GOT3 (cell line): ENCODE measurements at places on chromosomes 13 and 19.

DNA sequence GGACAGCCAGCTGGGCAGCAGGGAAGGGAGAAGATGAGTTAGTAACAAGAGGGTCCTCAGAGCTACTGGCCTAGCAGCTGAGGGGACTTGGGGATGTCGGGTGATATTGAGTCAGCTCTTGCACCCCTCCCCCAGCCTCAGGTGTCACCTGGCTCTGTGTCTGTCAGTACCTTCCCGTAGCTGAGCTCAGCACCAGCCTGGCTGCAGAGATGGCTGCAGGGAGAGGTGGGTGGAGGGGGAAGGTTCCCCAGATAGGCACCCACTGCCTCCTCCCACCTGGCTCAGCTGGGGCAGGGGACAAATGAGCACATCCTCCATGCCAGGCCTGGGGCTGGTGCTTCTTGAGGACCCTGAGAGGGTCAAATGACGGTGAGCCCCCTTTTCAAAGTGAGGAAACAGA is 6.8 kb upstream of the KPTN start:
- DNase-seq, result no peak

- no peak for DNase-seq
Measured at GRCh38 chr13:102466610-102467190, 64.9 kb upstream of the FGF14 start.

GRCh38 chr13:73417012-73417615 is 358.3 kb downstream of the KLF5 start:
- no peak for DNase-seq

DNA sequence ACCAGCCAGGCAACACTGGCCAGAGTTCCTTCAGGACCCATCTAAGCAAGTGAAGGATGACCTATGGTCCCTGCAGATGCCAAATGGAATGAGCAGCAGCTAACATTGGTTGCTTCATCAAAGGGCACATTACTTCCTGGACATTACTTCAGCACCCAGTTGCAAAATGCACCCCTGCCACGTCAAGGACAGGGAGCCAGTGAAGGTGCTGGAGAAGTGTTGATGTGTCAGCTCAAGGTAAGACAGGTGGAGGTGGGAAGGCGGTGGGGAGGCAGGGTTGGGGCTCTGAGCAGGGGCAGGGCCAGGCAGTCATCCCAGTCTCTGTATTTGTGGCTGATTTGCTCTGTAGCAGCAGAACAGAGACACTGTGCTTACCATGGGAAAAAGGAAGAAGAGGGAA is 14.6 kb downstream of the CSNK1A1L start:
- no peak for DNase-seq

DNA sequence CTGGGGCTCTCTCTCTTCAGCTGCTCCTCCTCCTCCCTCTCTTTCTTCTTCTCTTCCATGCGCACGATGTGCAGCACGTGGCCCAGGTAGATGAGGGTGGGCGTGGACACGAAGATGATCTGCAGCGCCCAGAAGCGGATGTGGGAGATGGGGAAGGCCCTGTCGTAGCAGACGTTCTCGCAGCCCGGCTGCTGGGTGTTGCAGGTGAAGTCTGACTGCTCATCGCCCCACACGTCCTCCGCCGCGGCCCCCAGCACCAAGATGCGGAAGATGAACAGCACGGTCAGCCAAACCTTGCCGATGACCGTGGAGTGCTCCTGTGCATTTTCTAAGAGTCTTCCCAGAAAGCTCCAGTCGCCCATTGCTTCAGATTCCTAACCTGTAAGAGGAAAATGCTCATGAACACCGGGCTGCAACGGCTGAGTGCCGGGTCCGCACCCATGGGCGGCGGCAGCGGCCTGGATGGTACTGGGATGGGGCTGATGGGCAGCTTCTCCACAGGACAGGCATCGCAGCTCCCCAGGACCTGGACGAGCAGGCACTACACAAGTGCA is 17.8 kb downstream of the GJA3 start:
- no peak for DNase-seq

GRCh38 chr19:51602189-51602854 is 27.9 kb downstream of the SIGLEC5 start:
- no peak for DNase-seq

GRCh38 chr19:51740356-51740755 is 11.3 kb downstream of the FPR1 start:
- no peak for DNase-seq

- DNase-seq, result no peak
Measured at GRCh38 chr19:38838986-38839761, 7.6 kb upstream of the ECH1 start.

DNA sequence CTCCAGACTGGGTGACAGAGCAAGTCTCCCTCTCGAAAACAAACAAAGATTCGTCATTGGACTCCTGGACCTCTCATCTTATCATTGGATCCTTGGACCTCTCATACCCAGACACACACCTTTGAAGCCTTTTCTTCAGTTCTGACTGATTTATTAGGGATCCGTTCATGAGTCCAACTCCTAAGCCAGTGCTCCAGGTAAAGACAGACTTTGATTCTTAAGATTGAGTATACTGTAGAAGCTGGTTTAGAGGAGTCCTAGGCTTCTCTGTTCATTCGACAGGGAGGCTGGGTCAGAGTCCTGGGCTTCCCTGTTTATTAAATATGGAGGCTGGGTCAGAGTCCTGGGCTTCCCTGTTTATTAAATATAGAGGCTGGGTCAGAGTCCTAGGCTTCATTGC is 38.7 kb downstream of the SACS start:
- DNase-seq, result no peak

DNA sequence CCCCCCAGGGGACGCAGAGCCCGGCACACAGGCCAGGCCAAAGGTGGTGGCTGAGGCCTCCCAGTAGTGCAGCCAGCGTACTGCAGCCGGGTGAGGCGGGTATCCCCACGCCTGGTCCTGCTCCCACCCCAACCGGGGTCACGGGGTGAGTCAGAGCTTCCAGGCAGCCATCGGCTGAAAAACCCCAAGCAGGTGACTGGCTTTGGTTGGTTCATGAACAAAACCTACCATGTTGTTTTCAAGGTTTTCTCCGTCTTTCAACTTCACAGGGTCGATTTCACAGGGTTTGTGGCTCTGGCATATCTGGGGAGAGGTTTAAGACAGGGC is 42.1 kb upstream of the C13orf46 start:
- DNase-seq, result no peak

- no peak for DNase-seq
Measured at GRCh38 chr13:87166348-87166747, 504.8 kb upstream of the SLITRK5 start.

- DNase-seq, result no peak
Measured at GRCh38 chr13:110438211-110438610, 123.3 kb downstream of the RAB20 start.

- DNase-seq, result no peak
Measured at GRCh38 chr13:101529422-101529821, 76.9 kb downstream of the ITGBL1 start.

- DNase-seq, result no peak
Measured at GRCh38 chr13:21242236-21242635, 65.8 kb downstream of the MRPL57 start.
